Stimulated activated CD8-positive, alpha-beta memory T cell treated with anti-CD3 and anti-CD28 coated beads, Interleukin-7, amount 100 ng/mL, for 24 hours (primary cell): ENCODE measurements at places on chromosomes 2 and 18.

GRCh38 chr2:64225491-64225890 lies 81.3 kb upstream of the PELI1 start:
- DNase-seq, result no peak

DNA sequence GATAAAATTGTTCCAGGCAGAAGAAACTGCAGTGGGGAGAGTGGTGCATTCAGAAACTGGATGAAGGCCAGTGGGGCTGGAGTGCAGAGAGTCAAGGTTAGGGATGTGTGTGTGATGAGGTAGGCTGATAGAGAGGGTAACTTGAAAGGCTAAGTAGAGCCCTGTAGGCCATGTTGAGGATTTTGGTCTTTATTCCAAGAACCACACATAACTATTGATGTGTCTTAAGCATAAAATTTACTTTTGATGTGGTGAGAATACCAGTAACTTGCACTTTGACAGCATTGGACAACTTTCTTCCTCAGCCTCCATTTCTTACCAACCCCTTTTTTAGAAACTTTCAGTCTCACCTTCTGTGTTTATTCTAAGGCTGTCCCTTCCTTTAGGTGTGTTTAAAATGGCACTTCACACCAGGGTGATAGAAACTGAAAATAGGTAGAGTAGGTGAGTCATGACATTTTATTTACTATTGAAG lies 22.6 kb downstream of the MTX2 start:
- DNase-seq, result no peak

GRCh38 chr2:237205043-237205541 lies 119.4 kb downstream of the COPS8 start:
- DNase-seq, result no peak

- DNase-seq, result no peak
These were observed 313.9 kb downstream of the CELF4 start for GRCh38 chr18:37251679-37252078.

DNA sequence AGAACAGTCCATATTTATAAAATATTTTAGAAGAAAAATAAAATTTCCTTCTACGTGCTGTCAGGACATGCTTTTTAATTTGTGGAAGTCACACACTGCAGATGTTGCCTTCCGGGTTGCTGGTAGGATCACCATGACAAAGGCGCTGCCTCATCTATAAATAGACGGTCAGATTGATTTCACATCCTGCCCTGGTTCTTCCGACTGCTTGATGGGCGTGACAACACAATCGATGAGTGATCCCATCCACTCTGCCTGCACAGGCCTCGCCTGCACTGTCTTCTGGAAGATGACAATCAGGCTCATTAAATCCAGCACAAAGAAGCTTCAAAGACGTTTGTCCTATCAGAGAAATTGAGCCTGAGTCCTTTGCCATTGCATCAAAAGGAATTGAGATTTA lies 318.9 kb upstream of the TRIB2 start:
- no peak for DNase-seq

GRCh38 chr2:16216558-16216945 lies 276.2 kb downstream of the MYCN start:
- no peak for DNase-seq

DNA sequence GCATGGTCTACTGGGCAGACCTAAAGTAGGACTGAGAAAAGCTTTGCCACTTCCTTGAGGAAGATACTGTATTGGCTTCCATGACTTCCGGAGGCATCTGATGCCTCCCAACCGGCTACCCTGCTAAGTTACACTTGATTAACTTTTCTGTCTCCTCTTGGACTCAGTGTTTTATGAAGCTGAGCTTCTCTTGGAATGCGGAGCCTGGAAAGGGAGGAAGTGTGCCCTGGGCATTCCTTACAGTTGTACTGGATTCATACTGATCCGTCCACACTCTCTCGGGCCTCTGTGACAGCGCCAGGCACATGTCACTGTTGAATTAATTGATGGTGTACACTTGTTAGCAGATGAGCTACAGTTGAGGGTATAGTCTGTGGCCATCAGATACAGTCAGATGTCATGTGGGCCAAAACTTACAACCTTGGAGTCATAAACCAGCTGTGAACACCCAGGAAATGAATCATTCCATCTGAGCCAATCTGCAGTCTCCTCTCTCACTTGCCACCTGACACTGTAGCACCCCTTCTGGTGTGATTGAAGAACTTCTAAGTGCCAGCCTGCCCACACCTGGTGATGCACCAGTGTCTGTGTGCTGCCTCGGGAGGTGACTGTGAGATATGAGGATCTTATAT lies 122.5 kb downstream of the FHOD3 start:
- DNase-seq, result no peak

DNA sequence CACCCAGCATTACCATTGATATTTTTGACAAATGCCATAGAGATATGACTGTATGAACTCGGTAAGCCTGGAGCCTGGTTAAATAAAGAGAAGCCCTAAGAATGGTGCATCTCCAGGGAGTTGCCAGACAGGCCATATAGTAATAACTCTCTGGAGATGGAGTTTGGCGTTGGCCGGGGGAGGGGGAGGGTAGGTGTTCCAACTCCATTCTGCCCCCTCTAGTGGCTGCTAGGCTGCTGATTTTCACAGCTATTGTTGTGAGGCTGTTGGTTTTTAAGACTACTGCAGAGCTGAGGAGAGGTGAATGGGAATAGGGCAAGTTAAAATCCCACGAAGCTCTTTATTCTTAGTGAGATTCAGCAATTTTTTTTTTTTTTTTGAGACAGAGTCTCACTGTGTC lies 99.9 kb downstream of the GALNT14 start:
- no peak for DNase-seq

GRCh38 chr2:100178085-100178788 lies 35.8 kb upstream of the AFF3 start:
- DNase-seq, result no peak
